Fibroblast of skin of scalp (primary cell): ENCODE measurements at places on chromosomes 12 and 14.
A peak's percentile ranks its signal among the peaks of the same experiment; 100 is the strongest.

DNA sequence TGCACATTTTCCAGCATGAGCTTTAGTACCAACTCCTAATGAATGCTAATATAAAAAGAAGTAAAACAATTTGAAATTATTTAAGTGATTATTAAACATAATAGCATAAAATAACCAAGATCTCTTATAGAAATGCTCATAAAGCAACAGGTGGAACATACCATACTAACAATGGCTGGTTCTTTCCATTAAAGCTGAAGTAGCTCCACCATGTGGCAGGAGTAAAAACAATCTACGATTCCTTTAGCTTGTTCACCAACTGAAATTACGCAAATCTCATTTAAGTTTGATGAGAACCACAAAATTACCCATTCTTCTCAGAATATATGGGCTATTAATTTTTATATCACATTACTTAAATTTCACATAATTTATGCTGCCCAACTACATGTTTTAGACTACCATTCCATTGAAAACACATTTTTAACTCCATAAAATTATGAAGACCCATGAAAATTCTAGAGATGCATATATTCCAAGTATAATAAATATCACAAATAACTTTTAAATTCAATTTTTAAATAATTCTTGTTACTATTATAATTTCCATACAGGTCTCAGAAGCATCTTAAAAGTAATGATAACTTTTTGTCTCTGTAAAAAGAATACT lies 213.6 kb downstream of the DAD1 start:
- peak; percentile 52 for DNase-seq

DNA sequence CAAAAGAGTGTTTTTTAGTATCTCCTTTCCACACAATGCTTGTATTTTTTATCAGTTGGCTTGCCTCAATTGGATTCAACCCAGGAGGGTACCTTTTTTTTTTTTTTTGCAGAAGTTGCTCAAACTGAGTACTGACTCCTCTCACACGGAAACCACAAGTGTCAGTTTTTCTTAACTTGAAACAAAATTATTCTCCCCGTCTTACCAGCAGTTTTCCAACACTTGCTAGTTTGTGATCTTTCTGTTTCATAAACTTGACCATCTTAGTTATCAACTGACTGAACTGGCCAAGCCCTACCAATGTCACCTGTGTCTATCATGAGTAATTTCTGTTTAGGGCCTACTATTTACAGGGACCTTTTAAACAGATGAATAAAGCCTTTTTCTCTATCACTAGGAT lies 34.1 kb upstream of the ITPR2 start:
- DNase-seq = no peak

DNA sequence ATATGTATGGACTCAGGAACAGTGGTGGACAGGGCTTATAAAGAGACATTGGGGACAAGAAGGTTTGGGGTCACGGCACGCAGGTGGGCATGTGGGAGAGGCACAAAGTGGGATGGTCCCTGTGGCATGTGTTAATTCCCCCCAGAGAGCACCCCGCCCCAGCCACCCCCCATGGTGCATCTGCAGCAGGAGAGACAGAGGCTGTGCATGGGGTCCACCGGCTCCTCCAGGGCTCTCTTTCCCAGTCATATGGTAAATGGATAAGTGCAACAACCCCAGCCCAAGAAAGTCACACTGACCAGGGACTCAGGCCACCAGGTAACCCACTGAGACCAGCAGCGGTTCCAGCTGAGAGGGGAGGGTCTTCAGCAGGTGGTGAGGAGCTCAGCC lies 242.1 kb downstream of the BCL11B start:
- DNase-seq = no peak

- no peak for DNase-seq
Measured at GRCh38 chr12:122749569-122750332, 2.9 kb upstream of the DENR start.

DNA sequence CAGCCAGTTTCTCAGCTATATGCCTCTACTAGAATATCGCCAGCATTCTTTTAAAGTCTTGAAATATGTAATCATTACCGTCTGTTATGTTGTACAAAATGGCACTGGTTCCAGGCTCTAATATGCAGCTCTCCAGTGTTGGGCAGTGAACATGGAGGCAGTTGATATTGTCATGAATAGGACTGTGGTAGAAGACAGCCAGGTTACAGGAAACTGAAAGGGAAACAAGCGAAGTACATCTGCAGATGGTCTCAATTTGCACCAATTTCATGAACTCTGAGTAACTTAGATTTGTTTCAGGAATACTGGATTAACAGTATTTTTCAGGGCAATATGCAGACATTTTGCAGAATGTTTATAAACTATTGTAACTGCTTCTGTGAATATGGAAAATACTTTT lies 13.4 kb upstream of the KLHL42 start:
- no peak for DNase-seq
